Activated CD8-positive, alpha-beta memory T cell treated with anti-CD3 and anti-CD28 coated beads, Interleukin-2, amount 50 U/mL, for 48 hours (primary cell): ENCODE measurements at places on chromosomes 7 and 10.

DNA sequence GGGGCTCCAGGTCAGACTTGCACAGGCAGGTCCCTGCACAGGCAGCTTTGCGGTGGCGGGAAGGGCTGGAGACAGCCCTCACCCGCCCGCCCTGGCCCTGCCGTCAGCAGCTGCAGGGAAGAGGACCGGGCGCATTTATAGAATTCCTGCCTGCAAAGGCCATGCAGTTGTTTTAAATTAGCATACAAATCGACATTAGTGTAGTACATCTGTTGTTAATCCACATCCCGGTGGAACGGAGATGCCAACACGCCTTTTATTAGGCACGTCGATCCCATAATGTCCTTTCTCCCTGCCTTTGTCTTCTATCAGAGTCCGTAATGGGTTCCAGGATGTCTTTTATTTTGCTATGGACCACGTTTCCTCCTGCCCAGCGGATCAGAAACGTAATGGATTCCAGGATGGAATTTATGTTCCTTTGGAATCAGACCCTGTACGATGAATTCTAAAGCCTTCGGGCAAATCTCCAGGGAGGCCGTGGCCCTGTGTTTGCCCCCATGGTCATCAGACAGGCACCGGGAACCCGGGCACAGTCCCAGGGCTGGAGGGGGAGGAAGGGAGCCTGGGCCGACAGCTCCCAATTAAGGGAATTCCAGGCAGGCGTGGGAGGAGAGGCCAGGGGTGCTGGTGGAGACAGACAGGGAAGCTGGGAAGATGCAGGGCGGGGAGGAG, 123.9 kb downstream of the COL26A1 start:
- DNase-seq = no peak

- no peak for DNase-seq
Measured at GRCh38 chr7:47573758-47574481, 8.0 kb downstream of the TNS3 start.

DNA sequence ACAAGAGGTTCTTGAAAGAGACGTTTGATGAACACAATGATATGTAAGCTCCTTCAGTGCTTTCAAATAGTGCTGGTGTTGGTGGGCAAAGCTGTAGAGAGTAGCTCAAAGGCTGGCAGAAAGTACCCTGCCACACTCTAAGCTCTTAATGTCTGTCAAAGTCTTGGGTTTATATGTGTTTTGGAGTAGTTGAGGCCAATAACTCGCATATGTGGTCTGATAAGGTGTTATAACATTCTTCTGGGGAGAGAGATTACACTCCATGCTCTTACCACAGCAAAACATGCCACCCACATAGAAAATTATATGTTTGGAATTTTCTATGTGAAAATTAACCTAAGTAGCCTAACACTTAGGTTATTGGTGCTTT, 30.8 kb upstream of the NME8 start:
- DNase-seq = no peak

DNA sequence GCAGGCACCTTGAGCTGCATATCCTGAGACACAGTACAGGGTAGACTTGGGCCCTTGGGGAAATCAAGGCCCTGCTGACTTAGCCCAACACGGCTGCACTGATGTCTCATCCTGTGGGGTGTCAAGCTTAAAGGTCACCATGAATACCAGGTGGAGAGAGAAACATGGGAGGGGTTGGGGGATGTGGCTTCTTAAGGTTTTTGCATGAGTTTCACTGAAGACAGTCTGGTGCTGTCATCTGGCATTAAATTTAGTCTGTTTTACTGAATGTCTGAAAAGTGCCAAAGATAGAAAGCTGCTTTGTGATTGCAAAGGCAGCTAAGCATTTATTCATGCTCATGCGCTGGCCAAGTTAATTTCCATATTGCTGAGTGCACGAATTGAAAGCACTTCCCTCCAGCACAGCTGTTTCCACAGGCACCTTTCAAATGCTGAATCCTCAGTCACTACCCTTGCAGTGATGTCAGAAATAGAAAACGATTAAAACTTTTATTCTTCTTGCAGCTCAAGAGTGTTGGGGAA, 102.1 kb downstream of the OSBPL3 start:
- no peak for DNase-seq

DNA sequence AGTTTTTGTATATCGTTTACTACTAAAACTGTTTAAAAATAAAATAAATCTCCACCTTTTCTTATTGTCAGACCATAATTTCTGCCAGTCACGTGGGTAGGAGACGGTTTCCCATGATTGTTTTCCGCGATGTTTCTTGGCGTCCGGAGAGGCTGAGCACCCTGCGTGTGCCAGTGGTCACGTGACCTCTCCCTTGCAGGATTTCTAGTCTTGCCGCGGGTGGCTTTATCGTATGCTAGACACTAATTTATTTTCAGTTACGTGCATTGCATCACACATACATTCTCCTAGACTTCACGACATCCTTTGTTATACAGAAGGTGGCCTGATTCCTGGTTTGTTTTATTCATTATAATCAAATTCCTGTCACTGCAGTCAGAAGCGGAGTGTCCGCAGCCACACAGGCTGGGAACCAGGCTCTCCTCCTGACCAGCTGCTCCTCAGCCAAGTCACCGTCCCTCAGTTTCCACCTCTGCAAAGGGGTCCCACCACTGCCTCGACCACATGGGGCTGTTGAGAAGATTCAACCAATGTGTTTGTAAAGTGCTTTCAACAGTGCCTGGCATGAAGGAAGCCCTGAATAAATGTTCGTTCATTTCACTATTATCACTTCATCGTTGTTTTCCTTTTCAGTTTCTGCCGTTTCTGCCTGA, 203.2 kb upstream of the PPP2R2D start:
- peak; percentile 8 for DNase-seq

DNA sequence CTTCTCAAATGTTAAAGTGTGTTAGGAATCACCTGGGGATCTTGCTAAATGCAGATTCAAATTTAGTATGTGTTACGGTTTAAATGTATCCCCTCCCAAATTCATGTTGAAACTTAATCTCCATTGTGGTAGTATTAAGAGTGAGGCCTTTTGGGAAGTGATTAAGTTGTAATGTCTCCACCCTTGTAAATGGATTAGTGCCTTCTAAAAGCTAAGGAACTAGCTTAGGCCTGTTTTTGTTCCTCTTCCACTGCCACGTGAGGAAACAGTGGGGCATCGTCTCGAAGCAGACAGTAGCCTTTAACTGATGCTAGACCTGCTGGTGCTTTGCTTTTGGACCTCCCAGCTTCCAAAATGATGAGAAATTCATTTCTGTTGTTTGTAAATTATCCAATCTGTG, 52.3 kb upstream of the SEMA3D start:
- no peak for DNase-seq
